ENCODE measurements at places on chromosomes 3 and 15. TPM values are rescaled to one million over a fixed set of nuclear protein-coding genes. Genes with fewer than 3 reads are reported as not detected.

The GOLGA6B gene
- not detected for total RNA-seq

The MUC20 gene
- 52.0 TPM for total RNA-seq

GRCh38 chr3:167978071-167978470 is 117.7 kb downstream of the GOLIM4 start:
- no peak for DNase-seq
- no peaks in the 10 kb centered on the region for H3K36me3 ChIP-seq
- no peak overlapping the region for H3K4me3 ChIP-seq
- H3K4me1 ChIP-seq = no peaks in the 10 kb centered on the region

GRCh38 chr3:62090519-62090918 is 282.8 kb downstream of the FEZF2 start:
- no peaks in the 10 kb centered on the region for H3K4me1 ChIP-seq
- H3K4me3 ChIP-seq = no peak overlapping the region
- H3K27me3 ChIP-seq = no peaks in the 10 kb centered on the region
- no peaks in the 10 kb centered on the region for H3K36me3 ChIP-seq

- H3K27ac ChIP-seq = no peak overlapping the region
- H3K27me3 ChIP-seq = no peaks in the 10 kb centered on the region
- H3K4me3 ChIP-seq = no peak overlapping the region
- H3K4me1 ChIP-seq = no peaks in the 10 kb centered on the region
- DNase-seq = no peak
- no peaks in the 10 kb centered on the region for H3K36me3 ChIP-seq
These were observed 82.7 kb upstream of the CHD2 start for GRCh38 chr15:92817339-92817886.

DNA sequence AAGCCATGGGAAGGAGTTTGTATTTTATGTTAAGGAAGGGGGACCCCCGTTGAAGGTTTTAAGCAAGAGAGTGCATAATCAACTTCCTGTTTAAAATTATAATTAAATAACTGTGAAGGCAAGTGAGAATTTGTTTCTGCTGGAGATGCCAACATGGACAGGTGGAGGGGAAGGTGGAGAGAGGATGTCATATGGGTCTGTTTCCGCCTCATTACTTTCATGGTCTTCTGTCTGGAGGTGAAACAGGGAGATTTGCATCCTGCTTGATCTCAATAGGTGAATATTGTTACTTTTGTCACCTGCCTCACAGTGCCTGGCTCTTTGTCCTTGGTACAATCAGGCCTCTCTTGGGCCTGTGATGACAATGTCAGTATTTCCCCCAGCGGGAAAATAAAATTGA is 300.6 kb upstream of the LMCD1 start:
- no peaks in the 10 kb centered on the region for H3K27me3 ChIP-seq
- H3K4me1 ChIP-seq = no peaks in the 10 kb centered on the region
- no peak for DNase-seq
- H3K4me3 ChIP-seq = no peak overlapping the region
- H3K36me3 ChIP-seq = no peaks in the 10 kb centered on the region

GRCh38 chr3:23113455-23114171 is 89.5 kb upstream of the UBE2E2 start:
- no peak for DNase-seq
- peak overlapping the region; percentile 8 for H3K4me3 ChIP-seq
- H3K36me3 ChIP-seq = no peaks in the 10 kb centered on the region
- H3K27me3 ChIP-seq = no peaks in the 10 kb centered on the region
- H3K27ac ChIP-seq = no peak overlapping the region

DNA sequence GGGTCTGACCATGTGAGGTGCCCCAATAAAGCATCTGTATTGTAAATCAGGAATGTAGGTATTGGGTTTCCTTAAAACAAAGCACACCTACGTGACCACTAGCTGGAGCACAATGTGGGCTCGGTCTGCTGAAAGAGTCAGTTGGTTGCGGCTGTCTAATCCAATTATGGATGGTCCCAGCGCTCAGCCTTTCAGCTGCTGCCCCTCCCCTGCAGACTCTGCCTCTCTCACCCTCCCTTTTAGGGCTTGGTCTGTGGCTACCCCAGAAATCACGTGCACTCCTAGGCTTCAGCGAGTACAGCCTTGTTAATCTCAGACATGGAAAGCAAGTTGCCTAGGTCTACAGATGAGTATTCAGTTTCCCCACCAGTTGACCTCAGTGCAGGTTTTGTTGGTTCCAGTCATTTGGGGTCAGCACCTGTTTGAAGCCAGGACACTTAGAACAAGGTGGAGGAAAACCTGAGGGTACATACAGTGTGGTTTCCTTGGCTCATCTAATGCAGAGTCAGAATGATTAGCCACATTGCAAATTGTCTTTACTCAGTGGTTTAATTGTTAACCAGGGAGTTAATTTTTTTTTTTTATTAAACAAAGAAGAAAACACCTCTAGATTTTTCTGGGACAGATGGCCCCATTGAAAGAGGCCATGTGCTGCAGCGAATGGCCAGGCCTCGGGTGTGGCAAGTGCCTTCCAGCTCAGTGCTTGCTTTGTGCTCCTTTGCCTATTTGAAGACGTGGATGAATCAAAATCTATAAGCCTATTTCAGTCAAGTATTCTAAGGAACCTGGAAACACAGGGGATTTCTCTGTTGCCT is 137.7 kb downstream of the IGF1R start:
- no peak for DNase-seq
- H3K27me3 ChIP-seq = no peaks in the 10 kb centered on the region
- no peak overlapping the region for H3K27ac ChIP-seq
- peaks cover 25% of the 10 kb centered on the region for H3K4me1 ChIP-seq

DNA sequence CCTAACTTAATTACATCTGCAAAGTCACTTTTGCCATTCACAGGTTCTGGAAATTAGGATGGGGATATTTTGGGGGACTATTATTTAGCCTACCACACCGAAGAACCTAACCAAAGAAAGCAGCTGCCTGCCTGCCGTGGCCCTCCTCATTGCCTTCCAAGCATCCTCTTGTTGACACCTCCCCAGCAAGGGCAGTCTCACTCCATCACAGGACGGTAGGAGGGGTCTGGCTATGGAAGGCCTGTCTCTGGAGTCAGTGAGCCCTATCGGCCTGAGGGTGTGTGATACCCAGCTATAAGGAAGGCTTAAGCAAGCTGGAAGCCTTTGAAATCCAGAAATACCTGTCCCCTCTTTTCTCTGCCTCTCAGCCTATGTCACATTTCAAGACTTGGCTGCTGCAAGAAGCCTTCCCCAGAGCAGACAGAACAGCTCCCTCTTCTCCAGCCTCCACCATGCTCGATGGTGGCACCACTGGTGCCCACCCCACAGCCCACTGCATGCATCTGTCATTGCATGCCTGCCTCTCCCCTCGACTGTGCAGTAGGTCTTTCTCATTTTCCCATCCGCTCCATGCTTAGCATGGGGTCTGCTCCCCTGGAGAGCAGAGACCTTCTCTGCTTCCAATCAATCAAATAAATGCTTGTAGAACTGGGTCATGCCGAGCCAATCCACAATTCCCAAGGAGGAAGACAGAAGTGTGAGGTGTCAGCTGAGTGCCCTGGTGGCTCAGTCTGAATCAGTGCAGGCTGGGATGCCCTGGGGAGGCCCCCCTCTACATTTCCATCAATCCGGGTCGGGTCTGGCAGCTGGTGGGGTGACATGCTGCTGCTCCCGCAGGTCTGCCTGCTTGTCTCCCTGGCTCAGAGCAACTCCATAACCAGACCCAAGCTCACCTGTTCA is 23.9 kb upstream of the LOXL1 start:
- H3K36me3 ChIP-seq = no peaks in the 10 kb centered on the region
- no peak overlapping the region for H3K27ac ChIP-seq
- no peak for DNase-seq
